Activated CD4-positive, alpha-beta memory T cell treated with anti-CD3 and anti-CD28 coated beads, Interleukin-2, amount 10 ng/mL, durations not matched to agents 7 days and 5 days (primary cell): ENCODE measurements at places on chromosomes 6 and 20. TPM values are rescaled to one million over a fixed set of nuclear protein-coding genes. Genes with fewer than 3 reads are reported as not detected.

DNA sequence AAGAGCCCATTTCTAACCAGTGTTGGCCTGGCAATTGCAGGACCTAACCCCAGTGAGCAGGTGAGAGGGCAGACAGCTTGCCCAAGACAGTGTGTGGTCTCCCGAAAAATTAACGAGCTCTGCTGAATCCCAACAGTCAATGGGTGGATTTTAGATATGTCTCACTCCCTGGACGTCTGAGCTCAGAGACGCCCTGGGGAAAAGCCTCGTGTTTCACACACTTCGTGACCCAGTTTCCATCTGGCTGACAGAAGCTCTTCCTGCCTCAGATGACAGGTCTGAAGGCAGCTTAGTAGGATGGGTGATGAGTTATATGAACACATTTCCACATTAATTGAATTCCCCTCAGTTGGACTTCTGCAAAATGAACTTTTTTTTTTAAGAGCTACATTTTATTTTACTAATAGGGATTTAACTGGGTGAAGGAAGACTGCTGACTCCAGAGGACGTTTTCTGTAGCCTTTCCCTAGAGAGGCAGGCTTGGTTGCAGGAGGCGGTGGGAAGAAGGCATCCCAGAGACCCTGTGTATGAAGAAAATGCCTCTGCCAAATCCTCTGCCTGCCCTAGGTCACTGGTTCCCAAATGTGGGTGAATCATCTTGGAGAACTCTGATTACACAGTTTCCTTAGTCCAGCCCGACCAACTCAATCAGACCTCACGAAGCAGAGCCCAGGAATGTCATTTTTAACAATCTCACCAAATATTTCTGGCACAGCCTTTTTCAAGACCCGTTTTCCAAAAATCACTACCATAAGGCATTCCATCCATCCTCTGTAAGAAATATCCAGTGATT, 71.7 kb upstream of the LY86 start:
- DNase-seq = no peak
- peaks cover 12% of the 10 kb centered on the region for H3K4me1 ChIP-seq
- no peak overlapping the region for H3K27ac ChIP-seq

The PRDM13 gene
- total RNA-seq = not detected

The TMC2 gene
- total RNA-seq = not detected

The RPN2 gene
- total RNA-seq = 168 TPM

The SS18L1 gene
- 15.1 TPM for total RNA-seq
